ENCODE measurements at places on chromosomes 12 and 14. TPM values are rescaled to one million over a fixed set of nuclear protein-coding genes. Genes with fewer than 3 reads are reported as not detected.

FKBP3 gene
- 27.0 TPM for total RNA-seq

SLC4A8 gene
- 2.1 TPM for total RNA-seq

CDC42BPB gene
- total RNA-seq = 76.4 TPM

TSPAN8 gene
- not detected for total RNA-seq

C12orf60 gene
- 1.1 TPM for total RNA-seq

RGS6 gene
- total RNA-seq = not detected

NTF3 gene
- total RNA-seq = 1.4 TPM

Data from bladder microvascular endothelial cell (primary cell).